ENCODE measurements at places on chromosomes 7 and 10.

GRCh38 chr7:15219758-15220157 is 317.2 kb upstream of the DGKB start:
- no peak for DNase-seq

DNA sequence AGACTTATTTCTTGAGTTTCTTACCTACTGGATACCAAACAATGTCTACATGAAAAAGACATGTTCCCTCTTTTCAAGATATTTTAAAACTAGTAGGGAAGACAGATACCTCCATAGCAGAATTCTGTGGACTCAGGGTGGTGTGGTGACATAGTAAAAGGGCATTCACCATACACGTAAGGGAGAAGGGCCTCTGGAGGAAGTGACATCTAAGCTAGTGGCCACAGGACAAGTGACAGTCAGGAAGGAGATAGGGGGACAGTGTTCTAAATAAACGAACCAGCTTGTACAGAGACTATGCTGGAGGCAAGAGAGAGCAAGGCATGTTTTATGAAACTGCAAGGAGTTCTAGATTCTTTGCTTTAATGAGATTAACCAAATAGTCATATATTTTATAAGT is 321.7 kb upstream of the LRGUK start:
- no peak for DNase-seq

DNA sequence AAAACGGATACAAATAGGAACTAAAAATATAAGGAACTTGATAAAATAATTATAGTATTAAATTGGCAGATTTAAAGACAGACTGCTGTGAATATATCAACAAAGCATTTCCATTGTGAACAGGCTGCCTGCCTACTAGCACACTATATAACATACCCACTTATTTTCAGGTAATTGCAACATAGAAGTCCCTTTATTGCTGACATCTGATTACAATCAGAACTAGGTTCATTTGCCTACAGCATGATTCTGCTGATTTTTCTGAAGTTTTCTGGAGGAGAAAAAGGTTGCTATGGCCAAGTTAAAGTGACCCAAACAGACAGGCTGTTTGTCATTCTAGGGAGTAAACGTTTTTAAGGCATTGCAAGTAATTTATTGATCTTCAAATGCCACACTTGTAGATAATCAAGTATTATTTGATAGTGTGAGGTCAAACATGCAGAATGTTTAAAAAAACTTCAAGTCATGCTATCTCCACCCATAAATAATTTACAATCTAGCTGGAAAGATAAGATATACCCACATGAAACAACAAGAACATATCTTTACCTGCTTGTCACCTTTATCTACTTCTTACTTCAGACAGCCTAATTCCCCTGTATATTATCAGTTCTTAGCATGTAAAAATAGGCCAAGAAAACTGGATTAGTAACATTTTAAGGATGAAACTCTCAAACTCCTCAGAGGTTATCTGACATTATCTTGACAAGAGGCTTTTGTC is 40.5 kb downstream of the MTPN start:
- no peak for DNase-seq

GRCh38 chr10:120508393-120508792 is 51.4 kb downstream of the PLPP4 start:
- no peak for DNase-seq

- DNase-seq: no peak
Observed at GRCh38 chr7:49866076-49866735, 92.8 kb downstream of the VWC2 start.

- DNase-seq: no peak
Observed at GRCh38 chr7:98224701-98225181, 13.5 kb downstream of the BHLHA15 start.

DNA sequence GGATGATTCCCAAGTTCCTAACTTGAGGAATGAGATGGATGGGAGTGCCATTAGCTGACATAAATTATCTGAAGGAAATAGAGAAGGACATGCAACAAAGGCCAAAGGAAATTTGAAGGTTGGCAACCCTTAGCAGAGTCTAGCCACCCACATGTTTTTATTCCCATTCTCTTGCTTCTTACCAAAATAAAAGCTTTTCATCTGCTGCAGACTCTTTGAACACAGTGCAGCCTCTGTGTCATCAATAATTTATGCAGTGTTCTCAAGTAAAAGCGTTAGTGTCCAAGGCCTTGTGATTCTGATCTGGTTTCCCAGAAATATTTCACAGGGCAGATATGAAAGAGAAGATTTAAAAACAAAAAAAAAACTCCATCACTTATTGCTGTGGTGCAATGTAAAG is 98.5 kb downstream of the ST7 start:
- DNase-seq: no peak

GRCh38 chr10:8499752-8500390 is 445.4 kb downstream of the GATA3 start:
- no peak for DNase-seq

- DNase-seq: peak; percentile 17
Observed at GRCh38 chr7:100745184-100745583, 11.8 kb downstream of the ZAN start.

GRCh38 chr10:1120801-1121211 is 64.6 kb downstream of the WDR37 start:
- no peak for DNase-seq

- no peak for DNase-seq
Observed at GRCh38 chr7:37604078-37604477, 79.5 kb upstream of the GPR141 start.

DNA sequence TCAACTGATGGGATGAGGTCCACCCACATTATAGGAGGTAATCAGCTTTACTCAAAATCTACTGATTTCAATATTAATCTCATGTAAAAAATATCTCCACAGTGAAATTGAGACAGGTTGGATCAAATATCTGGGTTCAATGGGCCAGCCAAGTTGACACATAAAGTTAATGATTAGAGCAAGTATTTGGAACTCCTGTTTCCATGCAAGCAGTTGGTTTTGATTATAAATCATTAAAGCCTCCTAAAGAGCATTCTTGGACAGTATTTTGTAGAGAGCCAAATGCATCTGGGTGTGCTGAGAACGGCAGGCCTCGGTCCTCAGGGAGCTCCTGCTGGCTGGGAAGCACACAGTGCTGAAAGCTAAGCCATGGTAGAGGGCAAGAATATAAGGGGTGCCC is 126.9 kb upstream of the BTBD16 start:
- DNase-seq: no peak

DNA sequence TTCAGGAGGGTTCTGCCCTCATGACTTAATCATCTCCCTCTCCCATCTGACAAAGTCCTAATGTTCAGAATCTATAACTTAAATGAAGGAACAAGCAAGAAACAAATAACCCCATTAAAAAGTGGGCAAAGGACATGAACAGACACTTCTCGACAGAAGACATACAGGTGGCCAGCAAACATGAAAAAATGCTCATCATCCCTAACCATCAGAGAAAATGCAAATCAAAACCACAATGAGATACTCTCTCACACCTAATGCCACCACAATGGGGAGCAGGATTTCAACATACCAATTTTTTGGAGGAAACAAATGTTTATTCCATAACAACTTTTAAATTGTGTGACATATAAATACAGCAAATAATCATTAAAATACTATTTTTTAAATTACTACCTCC is 3.0 kb upstream of the HTR7 start:
- no peak for DNase-seq

DNA sequence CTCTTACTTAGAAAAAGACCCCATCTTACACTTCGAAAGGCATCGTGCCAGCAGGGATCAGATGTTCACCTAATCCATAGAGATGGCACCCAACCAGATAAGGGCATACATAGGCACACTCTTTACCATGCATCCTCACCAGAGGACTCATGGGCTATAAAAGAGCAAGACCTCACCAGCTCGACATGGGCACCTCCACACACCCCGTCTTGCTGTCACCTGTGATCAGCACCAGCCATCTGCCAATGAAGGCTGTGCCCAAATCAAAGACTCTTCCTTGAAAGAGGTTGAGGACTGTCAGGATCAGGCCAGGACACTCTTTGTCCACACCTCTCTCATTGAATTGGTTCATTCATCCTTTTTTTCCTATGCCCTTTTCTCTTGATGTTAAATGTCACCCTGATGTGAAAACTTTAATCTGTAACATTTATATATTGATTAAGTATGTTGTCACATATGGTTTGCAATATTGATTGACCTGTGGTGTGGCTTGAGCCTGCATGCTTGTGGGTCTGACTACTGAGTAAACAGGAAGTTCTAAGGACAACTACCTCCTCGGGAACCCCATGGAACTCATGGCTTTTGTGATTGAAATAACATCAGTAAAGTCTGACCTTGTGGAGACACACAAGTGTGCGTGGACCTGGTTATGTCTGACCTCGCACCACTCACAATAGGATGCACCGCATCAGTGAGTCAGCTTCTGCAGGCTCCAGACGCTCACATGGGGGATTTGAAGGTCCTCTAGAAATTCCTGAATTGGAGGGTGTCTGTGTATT is 75.5 kb downstream of the HTR5A start:
- DNase-seq: no peak

- DNase-seq: no peak
Observed at GRCh38 chr7:95737828-95738505, 34.4 kb upstream of the DYNC1I1 start.

DNA sequence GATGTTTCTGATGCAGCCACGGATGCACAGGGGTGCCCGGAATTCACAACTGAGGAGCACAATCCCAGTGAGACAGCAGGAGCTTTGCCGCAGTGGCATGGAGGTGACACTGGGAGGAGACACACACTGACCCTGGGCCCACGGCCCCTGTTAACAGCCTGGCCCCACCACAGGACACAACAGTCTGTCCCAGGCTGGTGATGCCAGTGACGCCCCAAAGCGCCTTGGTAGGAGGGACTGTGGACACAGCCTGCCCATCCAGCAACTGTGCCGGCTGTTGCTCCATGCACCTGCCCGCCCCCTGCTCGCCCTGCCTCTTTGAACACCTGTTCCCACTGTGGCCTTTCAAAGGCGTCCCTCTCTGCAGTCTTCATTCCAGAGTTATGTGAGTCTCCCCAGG is 49.8 kb downstream of the KLF6 start:
- DNase-seq: no peak

DNA sequence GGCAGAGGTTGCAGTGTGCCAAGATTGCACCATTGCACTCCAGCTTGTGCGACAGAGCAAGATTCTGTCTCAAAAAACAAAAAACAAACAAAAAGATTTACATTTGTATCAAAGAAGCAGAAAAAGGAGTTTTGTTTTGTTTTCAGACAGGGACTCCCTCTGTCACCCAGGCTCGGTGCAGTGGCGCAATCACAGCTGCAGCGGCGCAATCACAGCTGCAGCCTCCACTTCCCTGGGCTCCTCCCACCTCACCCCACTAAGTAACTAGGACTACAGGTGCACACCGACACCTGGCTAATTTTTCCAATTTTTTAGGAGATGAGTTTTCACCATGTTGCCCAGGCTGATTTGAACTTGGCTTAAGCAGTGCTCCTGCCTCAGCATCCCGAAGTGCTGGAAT is 1.8 kb downstream of the ARMC10 start:
- no peak for DNase-seq

- no peak for DNase-seq
Observed at GRCh38 chr7:100127866-100128636, 1.3 kb downstream of the MBLAC1 start.

DNA sequence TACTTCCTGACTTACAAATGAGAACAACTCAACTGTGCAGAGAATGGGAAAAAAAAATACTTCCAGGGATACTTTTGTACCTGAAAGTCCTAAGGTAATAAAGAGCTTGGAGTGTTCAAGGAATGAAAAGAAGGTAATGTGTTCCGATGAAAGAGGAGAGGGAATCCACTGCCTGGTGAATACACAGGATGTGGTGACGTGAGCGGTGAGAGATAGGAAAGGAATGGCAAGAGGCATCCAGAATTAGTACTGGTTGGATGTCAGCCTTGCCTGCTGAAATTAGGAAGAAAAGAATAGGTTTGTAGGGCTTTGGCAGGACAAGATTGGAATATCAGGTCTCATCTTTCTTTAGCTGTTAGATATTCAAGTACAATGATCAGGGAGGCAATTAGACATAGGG is 347.7 kb downstream of the POM121L12 start:
- DNase-seq: no peak

- no peak for DNase-seq
Observed at GRCh38 chr10:131852823-131853609, 47.8 kb upstream of the PPP2R2D start.

DNA sequence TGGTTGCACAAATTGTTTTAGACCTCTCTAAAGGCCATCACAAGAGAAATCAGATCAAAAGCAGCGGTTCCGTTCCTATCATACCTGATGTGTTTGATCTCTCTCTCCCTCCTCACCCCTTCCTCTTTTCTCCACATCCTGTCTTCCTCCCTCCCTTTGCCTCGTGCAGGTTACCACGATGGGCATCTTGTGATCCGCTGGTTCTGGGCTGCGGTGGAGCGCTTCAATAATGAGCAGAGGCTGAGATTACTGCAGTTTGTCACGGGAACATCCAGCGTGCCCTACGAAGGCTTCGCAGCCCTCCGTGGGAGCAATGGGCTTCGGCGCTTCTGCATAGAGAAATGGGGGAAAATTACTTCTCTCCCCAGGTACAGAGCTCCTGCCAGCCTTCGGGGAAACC is 28.5 kb upstream of the STK17A start:
- no peak for DNase-seq

- DNase-seq: no peak
Observed at GRCh38 chr7:121402701-121403100, 6.6 kb upstream of the FAM3C start.

DNA sequence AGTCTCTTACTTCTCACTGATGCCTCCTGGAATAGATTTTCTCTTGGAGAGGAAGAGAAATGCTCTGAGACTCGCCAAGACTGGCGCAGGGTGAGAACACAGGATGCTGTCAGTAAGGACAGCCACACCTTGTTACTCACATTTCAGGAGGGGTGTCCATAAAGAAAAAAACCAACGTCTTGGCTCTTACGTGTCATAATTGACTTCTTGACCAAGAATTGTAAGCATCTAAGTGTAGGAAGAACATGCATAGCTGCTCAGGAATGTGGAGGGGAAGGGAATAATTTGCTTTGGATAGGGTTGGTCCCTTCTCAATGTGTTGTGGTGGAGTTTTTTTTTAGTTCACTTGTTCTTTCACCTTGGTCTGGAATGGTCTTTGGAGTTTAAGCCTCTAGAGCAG is 43.8 kb upstream of the ZNF438 start:
- DNase-seq: no peak

GRCh38 chr7:121547544-121548092 is 151.5 kb upstream of the FAM3C start:
- no peak for DNase-seq

DNA sequence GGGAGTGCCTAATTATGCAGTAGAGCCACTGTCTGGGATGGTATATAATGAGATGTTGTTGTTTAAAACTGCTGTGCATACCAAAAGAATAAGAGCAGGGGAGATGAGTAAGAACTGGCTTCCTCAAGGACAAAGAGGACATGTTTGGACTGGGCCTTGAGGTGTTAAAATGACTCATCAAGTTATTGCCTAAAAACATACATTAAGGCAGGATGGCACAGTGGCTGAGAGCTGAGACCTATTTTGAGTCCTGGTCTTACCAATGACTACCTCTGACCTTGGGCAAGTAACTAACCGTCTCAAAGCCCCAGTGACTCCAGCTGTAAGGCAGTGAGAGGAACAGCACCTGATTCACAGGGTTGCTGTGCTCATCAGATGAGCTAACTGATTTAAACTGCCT is 71.1 kb downstream of the CFAP58 start:
- no peak for DNase-seq
